ENCODE measurements at places on chromosomes 5 and 9. TPM values are rescaled to one million over a fixed set of nuclear protein-coding genes. Genes with fewer than 3 reads are reported as not detected.

Gene PCDHGC3
- polyA plus RNA-seq, result 7.0 TPM

- no peaks in the 10 kb centered on the region for H3K27me3 ChIP-seq
- no peaks in the 10 kb centered on the region for H3K36me3 ChIP-seq
- DNase-seq, result no peak
- peaks cover 7% of the 10 kb centered on the region for H3K4me1 ChIP-seq
- H3K4me3 ChIP-seq, result no peak overlapping the region
Measured at GRCh38 chr5:173786286-173787187, 101.6 kb upstream of the CPEB4 start.

GRCh38 chr5:127813633-127814587, 110.7 kb downstream of the CCDC192 start:
- no peak overlapping the region for H3K27ac ChIP-seq
- no peak for DNase-seq
- H3K27me3 ChIP-seq, result no peaks in the 10 kb centered on the region
- no peaks in the 10 kb centered on the region for H3K4me1 ChIP-seq
- no peaks in the 10 kb centered on the region for H3K36me3 ChIP-seq

GRCh38 chr5:6246820-6247437, 131.4 kb downstream of the MED10 start:
- H3K4me1 ChIP-seq, result no peaks in the 10 kb centered on the region
- no peak overlapping the region for H3K4me3 ChIP-seq
- DNase-seq, result no peak

DNA sequence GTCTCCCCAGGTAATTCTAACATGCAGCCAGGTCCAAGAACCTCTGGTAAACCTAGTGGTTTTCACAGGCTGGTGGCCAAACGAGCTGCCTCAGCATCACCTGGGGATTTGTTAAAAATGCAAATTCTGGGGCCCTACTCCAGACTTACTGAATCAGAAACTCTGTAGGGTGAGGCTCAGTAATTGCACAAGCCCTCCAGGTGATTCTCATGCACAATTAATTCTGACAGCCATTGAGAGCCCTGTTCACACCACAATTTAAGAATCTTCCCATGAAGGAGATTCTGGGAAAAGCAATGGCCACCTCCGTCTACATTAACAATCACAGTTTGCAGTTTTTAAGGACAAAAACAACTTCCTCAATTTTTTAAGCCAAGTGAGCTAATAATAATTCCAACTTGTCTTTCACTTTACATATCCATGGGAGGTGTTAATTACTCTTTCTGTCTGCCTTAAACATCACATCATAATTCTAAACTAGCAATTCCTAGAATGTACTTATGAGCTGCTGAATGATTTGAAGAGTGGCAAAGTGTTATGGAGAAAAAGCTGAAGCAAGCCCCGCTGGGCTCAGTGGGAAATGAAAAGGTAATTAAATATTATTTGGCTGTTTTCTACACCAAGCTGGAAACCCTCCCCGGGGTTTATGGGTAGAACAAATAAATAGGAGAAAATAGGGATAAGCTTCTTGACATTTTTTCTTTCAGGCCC, 70.0 kb downstream of the GLDC start:
- no peak overlapping the region for H3K27ac ChIP-seq
- H3K36me3 ChIP-seq, result no peaks in the 10 kb centered on the region
- H3K27me3 ChIP-seq, result no peaks in the 10 kb centered on the region
- no peaks in the 10 kb centered on the region for H3K4me1 ChIP-seq

All from spleen (tissue), 13 donors.